ENCODE measurements at places on chromosomes 13 and 19.
A peak's percentile ranks its signal among the peaks of the same experiment; 100 is the strongest.

GRCh38 chr19:41426952-41427646, at the start of gene B3GNT8:
B3GNT8 (minus strand) TSS chr19:41427374; CDS start chr19:41426778, 596 bp downstream.
- DNase-seq = peak; percentile 76

- no peak for DNase-seq
Observed at GRCh38 chr13:20360041-20360491, 127.9 kb upstream of the GJB6 start.

- no peak for DNase-seq
Observed at GRCh38 chr19:31002518-31003244, 346.6 kb downstream of the TSHZ3 start.

DNA sequence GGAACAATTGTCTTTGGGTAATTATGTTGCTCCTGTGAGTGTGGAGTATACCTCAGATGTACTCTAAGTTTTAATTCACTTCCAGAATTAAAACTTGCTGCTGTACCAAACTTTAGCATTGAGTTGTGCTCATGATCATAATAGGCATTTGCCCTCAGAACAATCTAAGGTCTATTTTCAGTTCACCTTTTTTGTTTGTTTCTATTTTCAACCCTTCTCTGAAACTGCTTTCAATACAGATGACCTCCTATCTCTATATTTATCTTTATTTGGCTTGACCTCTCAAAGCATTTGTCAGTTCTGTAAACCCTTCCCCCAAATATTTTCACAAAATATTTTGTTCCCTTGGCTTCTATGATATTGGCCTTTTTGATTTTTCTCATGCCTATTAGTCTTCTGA, 873.0 kb downstream of the OLFM4 start:
- DNase-seq = no peak

DNA sequence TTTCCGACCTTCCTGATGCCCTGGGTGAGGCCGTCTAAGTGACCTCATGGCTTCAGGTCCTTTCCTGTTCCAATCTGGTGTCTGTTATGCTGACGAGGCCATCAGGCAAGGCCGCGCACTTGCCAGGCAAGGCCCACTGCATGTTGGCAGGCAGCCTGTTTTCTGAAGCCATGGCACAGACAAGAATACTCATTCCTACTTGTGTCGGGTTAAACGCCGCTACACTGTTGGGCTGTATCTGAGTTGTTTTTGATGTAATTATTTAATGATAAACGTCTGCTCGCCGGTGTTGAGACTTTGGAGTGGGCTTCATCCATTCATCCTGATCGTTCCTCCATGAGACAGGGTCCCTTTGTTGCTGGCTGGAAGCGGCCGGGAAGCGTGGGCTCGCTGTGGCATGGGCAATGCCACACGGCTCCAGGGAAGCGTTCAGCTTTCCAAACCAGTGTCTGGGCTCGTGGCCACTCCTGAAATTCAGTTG, 92.1 kb downstream of the ATP11A start:
- DNase-seq = no peak

DNA sequence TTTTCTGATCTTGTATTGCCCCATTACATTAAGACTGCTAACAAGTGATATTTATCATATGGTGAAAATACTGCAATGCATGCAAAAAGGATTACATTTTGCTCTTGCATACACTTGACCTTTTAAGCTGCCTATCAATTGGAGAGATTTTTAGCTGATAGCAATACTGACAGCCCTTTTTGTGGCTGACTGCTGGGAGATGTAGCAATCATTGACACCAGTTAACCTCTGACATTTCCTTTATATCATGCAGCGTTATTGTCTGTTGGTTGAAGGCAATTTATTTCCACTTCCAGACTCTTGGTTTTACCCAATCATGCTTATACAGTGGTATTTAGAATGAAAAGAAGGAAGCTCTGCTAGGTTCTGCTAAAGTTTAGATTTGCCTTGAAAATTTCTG, 364.0 kb downstream of the LMO7 start:
- peak; percentile 50 for DNase-seq

DNA sequence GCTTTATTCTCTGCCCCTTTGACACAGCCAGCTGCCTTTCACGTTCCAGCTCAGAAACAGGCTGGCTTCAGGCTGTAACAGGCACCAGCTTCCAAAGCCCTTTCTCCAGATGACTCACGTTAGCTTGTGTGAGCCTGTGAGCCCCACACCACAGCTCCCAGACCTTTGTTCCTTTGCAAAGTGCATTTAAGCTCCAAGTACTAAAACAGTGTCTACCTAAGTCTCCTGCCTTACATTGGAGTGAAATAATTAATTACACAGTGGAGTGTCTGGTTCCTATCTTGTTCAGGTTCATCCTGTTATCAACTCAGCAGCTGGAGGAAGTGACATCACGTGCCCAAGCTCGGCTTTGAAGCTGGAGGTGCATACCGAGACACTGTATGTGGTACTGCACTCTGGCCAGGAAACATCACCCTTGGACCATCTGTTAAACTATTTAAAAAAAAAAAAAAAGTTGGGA, 475.8 kb downstream of the FOXO1 start:
- DNase-seq = no peak

DNA sequence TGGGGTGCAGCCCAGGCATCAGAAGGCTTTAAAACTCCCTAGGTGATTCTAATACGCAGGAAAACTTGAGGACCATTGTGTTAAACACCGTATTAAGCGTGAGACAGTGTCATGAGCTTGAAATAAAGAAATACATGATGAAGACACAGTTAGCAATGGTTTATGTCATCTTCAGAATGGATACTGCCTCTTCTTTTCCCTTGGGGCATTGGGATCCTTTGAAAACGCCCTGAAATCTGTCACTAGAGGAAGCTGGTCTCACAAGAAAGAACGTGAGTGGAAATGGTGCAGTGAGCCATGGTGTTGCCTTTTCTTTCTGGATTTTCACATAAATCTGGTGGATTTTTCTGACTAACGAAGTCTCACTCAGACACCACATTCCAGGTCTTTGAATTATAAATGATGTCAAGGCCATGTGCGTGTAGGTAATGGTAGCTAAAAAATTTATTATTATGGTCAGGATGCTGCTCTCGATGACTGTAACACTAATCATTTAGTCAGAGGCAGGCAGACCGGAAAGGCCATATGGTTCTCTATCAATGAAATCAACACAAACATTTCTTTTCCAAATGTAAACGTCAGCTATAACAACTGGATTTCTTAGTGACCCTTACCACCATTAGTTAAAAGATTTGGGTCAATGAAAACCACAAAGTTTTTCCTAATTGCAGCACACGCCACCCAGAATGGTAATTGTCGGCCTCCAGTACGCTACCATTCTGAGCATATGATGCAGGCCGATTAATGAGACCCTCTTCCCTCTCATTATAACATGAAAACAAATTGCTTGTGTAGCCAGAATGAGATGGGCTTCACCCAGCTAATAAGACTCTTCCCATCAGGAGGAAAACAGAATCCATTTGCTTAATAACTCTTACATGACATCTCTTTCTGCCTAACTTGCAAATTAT, 105.6 kb downstream of the SLC7A1 start:
- DNase-seq = no peak

DNA sequence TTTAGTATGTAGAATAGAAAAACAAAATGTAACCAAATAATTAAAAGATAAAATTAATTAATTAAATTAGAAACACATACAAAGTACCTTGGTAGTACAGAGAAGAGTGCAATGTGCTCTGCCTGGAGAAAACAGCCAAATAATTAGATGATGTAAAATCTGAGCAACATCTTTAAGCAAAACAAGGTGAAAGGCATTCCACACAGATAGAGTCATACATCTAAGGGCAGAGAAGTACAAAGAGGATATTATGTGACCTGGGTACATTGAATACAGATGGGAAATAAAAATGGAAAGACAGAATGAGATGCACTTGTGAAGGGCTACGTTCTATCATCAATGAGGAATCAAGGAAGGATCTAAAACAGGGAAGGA, 25.2 kb upstream of the FNDC3A start:
- DNase-seq = no peak

- DNase-seq = no peak
Observed at GRCh38 chr13:85768946-85769345, 30.3 kb downstream of the SLITRK6 start.

DNA sequence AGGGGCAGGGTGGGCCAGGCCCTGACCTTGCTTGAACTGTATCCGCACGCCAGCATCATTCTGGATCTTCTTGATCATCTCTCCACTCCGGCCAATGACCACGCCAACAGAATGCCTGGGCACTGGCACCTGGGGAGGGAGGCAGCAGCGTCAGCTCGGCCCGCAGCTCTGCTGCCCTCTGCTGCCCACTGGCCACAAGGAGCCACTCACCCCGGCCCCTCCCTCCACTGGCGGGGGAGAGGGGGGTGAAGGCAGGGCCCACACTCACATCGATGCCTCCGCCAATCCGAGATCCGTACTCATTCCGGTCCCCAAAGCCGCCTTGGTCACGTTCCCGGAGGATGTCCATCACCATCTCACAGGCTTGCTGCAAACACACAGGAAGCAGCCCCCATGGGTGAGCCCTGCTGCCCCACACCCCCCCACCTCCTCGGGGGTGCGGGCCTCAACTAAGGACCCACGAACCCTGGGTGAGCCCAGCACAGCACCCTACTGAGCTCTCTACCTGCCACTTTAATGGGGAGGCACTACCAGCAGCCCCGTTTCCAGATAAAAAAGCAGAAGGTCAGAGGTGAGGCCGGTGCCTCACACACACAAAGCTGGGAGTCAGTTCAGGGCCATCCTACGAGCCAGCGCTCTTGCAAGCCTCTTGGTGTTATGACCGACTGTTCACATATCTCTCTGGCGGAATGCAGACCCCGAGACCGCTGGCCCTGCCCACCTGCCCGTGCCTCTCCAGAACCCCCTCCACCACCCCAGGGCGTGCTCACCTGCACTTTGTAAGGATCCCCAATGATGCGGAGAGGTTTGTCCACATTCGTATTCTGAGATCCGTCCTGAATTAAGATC, 6.7 kb downstream of the KHSRP start:
- no peak for DNase-seq

- DNase-seq = no peak
Observed at GRCh38 chr19:31448221-31448657, 99.0 kb upstream of the TSHZ3 start.

GRCh38 chr13:51057906-51058305, 53.2 kb downstream of the C13orf42 start:
- DNase-seq = no peak

DNA sequence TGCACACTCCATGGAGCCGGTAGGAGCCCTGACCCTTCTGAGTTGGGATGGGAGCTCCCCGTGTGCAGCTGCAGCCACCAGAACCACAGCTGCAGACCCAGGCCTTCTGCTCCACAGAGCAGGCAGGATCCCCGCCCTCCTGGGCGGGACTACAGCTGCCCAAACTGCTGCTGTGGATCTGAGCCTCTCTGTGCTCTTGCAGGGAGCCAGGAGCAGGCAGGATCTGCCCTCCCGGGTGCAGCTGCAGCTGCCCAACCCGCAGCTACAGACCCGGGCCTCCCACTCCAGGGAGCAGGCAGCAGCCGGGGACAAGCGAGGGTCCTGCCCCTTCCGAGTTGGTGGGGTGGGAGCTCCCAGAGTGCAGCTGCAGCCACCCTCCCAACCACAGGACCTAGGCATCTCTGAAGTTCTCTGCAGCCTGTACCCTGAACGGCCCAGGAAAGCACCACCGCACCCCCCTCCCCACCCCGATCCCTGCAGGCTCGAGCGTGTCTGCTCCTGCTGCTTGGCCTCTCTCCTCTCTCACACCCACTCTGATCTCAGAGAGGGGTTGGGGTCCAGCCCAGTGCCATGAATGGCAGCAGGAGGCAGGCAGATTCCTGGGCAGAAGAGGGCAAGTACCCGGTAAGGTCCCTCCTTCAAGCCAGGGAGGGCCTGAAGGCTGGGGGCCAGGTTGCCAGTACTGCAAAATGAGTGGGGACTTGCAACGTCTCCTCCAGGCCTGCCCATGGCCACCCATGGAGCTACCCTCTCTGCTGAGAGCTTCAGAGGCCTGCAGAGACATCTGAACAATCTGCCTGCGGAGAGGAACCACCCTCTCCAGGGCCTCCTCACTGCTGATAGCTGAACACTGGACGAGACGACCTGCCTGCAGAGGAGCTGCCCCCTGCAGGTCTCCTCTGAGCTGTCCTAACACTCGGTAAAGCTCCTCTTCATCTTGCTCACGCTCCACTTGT, 16.4 kb upstream of the EMP3 start:
- DNase-seq = no peak

GRCh38 chr13:101499406-101499805, 46.9 kb downstream of the ITGBL1 start:
- no peak for DNase-seq

DNA sequence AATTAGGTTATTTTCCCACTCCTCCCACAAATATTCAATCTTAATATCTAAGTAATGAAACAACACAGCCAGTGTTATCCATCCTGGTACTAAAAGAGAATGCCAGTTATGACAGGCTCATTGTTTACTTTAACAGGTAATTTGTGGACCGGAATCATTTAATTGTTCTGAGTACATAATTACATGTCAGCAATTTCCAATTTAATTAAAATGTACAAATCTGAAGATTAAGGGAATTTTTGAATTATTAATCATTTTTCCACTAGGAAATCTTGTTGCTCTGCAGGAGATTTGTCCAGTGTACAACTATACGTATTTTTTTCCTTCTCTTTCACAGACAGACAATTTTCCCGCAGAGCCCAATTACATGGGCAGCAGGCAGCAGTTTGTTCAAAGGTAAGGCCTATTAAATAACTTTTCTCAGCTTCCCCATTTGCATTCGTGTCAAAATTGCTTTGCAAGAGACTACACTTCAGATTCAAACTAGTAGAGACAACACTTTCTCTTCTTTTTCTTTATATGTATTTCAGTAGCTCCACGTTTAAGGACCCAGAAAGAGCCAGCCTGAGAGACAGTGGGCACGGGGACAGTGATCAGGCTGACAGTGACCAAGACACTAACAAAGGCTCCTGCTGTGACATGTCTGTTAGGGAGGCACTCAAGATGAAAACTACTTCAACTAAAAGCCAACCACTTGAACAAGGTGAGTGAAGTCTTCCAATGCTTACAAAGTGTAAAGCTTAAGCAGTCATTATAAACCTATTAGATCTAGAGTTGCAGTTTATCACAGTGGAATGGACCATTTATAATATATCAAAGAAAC, 34.8 kb downstream of the PCDH17 start:
- no peak for DNase-seq

DNA sequence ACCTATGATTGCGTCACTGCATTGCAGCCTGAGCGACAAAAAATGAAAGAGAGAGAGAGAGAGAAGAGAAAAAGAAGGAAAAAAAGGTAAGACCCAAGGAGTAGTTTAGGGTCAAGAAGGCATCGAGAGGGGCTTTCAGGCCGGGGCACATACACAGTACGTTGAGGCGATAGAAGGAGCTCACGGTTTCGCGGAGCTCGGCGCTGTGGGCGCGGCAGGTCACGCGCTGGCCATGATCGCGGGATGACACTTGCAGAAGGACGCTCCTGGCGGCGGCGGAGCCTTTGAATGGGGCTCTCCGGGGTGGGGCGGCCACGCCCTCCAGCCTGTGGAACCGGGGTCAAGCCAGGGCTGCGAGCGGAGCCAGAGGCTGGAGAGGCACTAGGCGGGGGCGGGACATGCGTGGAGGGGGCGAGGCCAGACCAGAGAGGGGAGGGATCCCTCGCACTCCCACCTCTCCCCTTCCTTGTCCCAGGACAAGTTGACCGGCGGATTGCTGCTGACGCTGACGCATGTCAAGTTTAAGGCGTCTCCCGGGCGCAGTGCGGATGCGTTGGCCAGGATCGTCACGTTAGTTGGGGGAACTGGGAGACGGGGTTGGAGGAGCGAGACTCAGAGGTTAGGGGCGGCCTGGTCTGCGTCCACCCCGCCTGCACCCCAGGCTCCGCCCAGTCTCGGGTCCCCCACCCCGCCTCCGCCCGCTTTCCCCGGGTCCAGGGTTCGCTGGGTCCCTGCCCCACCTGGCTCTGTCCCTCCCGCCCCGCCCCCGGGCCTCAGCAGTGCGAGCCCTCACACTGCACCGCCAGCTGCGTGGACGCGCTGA, 6.9 kb downstream of the NPHS1 start:
- DNase-seq = no peak
